Glutamatergic neuron (in vitro differentiated cells): ENCODE measurements at places on chromosomes 6 and 20. TPM values are rescaled to one million over a fixed set of nuclear protein-coding genes. Genes with fewer than 3 reads are reported as not detected.
A peak's percentile ranks its signal among the peaks of the same experiment; 100 is the strongest.

Gene SNRPB
- total RNA-seq: 114 TPM

Gene DYNLT2
- 1.7 TPM for total RNA-seq

Gene PCK1
- not detected for total RNA-seq

Gene ENPP5
- 1.2 TPM for total RNA-seq

Gene NMBR
- not detected for total RNA-seq

Gene GPSM3
- total RNA-seq: 3.2 TPM

- DNase-seq: no peak
These were observed 190.3 kb upstream of the TAB2 start for GRCh38 chr6:149127212-149127611.

GRCh38 chr20:37383229-37383989 is 37.5 kb downstream of the SRC start:
- no peak for DNase-seq

DNA sequence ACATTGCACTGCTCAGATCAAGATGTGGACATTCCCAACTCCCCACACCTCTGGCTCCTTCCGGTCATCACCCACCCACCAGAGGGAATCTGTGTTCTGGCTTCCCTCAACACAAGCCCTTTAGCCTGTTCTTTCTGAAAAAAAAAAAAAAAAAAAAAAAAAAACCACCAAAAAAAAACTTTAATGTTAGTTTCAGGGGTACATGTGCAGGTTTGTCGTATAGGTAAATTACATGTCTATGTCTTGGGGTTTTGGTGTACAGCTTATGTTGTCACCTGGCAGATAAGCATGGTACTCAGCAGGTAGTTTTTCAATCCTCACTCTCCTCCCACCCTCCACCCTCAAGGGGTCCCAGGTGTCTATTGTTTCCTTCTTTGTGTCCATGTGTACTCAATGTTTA is 135.8 kb upstream of the FOXA2 start:
- DNase-seq: no peak

GRCh38 chr6:34922177-34922663 is 33.2 kb downstream of the ANKS1A start:
- no peak for DNase-seq

DNA sequence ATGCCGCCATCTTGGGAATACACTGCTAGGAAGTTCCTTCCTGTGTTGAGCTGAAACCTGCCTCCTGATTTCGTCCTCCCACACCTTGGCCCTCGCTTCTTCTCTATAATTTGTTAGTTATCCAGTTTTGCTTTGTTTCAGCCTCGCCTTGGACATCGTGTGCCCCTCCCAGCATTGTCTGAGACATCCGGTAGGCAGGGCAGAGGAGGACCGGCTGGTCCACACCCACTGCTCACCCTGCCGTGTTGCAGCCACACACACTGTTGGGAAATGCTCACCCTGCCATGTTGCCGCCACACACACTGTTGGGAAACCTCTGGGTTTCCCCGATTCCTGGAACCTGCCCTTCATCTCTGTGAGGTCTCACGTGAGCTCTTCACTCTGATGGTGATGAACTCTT is 105.1 kb downstream of the CDH4 start:
- no peak for DNase-seq

DNA sequence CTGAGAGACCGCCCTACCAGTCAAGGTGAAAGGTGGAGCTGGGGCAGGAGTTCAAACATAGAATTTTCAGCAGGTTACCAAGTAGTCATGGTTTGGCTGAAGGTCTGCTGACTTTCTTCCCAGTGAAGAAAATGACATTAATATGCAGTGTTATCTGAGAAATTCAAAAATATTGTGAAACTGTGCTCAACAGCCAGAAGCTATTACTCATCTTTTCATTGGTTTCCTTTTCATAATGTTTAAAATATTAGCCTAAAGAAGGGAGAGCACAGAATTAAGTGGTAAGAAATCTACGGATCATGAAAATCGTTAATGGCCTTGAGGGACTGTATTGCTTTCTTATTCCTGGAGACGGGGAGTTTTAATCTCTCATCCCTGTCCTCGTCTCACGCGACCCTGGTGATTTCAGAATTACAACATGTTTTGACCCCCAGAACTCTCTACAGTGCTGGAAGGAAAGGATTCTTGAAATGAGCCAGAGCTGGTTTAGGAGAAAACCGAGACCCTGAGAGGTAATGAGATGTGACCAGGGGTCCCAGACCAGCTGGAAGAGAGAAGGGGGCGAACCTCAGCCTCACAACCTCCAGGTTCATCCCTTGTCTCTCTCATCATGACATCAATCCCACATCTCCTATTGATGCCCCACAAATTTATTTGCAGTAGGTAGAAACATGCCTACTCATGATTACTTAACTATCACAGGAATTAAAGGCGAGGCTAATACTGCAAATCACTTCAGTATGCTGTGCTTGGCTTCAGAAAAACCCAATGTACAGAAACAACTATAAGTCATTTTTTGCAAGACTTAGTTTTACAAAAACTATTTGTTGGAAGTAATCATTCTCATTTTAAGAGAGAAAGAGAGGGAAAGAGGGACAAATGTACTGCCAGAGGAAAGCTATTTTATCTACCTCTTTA is 209.5 kb downstream of the FNDC1 start:
- DNase-seq: no peak

- peak; percentile 88 for DNase-seq
These were observed 520 bp downstream of the SLC24A3 start for GRCh38 chr20:19212821-19213502.
